ENCODE measurements at places on chromosomes 11 and 22.

- DNase-seq: no peak
Observed at GRCh38 chr11:105189581-105189980, 50.0 kb upstream of the CARD18 start.

- DNase-seq: peak; percentile 46
Observed at GRCh38 chr11:38680746-38681145, 2082.7 kb upstream of the RAG2 start.

DNA sequence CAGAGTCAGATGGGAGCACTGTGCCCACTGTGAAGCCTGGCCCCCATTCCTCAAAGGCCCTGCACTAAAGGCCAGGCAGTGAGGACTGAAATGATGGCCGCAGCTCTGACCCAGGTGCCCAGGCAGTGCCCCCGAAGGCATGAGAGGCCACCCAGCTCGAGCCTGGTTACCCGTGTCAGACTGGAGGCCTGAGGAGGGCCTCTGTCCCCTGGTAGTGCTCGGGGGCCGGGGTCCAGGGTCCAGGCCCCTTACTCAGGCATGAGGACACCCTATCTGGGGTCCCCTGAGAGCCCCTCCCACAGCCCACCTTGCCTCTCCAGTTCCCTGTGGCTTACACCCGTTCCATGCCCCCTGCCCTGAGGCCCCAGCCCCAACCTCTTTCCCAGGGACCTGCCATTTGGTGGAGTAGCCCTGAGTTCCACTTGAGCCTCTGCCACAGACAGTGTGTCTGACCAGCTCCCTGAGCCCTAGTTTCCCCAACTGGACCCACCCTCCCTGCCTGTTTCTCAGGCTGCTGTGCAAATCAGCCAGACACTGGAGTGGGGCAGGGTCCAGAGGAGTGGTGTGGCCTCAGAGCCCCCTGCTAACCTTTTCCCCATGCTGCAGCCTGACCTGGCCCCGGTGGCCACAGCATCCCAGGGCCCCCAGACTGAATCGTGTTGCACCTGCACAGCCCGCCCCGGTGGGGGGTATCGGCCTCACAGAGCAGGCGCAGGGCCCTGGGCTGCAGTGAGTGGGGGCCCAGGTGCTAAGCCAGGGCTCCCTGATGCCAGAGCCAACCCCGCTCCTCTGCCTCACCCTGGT, 10.8 kb upstream of the ANKRD13D start:
- no peak for DNase-seq

DNA sequence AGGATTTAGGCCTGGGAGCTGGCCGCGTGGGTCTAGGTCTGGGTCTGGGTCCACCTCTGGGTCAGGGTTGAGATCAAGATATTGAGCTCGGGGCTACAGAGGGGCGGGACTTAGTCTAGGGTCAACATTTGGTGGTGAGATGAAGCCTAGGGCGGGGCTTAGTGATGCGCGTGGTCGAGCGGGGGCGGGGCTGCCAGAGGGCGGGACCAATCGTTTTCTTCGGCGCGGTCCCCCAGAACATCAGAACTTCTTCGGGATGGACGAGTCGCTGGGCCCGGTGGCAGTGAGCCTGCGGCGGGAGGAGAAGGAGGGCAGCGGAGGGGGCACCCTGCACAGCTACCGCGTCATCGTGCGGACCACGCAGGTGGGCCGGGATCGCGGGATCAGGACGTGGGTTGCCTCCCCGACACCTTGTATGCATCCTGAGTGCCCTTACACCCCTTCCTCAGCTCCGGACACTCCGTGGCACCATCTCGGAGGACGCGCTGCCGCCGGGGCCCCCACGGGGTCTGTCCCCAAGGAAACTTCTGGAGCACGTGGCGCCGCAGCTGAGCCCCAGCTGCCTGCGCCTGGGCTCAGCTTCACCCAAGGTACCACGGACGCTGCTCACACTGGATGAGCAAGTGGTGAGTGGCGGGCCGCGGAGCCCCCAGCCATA, 4.2 kb downstream of the SIPA1 start:
- no peak for DNase-seq

DNA sequence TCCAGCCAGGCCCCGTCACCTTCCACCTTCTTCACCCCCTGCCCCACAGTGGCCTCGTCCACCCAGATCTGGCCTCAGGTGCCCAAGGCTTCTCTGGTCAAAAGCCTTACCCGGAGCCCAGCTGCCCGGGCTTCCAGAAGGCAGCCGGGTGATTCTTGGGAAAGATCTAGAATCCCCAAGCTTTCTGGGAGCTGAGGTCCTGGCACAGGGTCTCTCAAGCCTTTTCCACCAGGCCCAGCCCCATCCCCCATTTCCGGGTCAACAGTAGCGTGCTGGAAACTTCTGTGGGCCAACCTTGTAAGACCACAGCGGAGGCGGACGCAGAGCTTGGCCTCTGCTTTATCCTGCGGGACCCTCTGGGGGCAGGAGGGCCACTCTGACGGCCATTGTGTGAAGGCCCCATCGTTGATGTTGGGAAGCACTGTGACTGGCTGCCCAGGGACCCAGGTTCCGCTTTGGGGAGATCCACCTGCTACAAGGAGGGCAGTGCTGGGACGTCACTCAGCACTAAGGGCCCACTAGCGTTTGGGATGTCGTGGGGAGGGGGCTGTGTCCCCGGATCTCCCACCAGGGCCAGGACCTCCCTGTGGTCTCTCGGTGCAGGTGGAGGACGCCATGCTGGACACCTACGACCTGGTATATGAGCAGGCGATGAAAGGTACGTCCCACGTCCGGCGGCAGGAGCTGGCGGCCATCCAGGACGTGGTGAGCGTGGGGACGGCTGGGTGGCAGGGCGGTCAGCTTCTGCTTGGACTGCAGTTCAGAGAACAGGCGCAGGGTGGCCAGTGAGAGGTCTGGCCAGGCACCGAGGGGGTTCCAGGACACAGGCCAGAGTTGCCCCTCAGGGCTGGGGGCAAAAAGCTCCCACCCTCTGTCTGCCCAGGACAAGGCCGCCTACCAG, 11.5 kb downstream of the TSPAN32 start:
- no peak for DNase-seq

GRCh38 chr11:13294771-13295579, 17.4 kb downstream of the BMAL1 start:
- DNase-seq: peak; percentile 90

- DNase-seq: no peak
Observed at GRCh38 chr11:95711162-95711944, 78.2 kb downstream of the FAM76B start.

- DNase-seq: no peak
Observed at GRCh38 chr11:70756756-70757155, 358.4 kb downstream of the CTTN start.

GRCh38 chr11:729492-730074, 17.7 kb upstream of the TALDO1 start:
- DNase-seq: no peak

- no peak for DNase-seq
Observed at GRCh38 chr11:10444725-10445315, 10.2 kb upstream of the AMPD3 start.

GRCh38 chr11:124108156-124108555, 7.1 kb upstream of the VWA5A start:
- DNase-seq: peak; percentile 6

GRCh38 chr22:19705181-19705934, 8.9 kb upstream of the SEPTIN5 start:
- no peak for DNase-seq

GRCh38 chr11:127334466-127334865, 333.9 kb upstream of the KIRREL3 start:
- no peak for DNase-seq

- peak; percentile 32 for DNase-seq
Observed at GRCh38 chr11:114075891-114076441, 16.5 kb downstream of the ZBTB16 start.

- DNase-seq: peak; percentile 43
Observed at GRCh38 chr11:13261591-13262061, 16.0 kb upstream of the BMAL1 start.

GRCh38 chr11:11992257-11993212, 15.9 kb downstream of the DKK3 start:
- peak; percentile 18 for DNase-seq

GRCh38 chr11:126920833-126921232, 79.7 kb downstream of the KIRREL3 start:
- peak; percentile 10 for DNase-seq

GRCh38 chr11:24793479-24793878, 296.6 kb downstream of the LUZP2 start:
- DNase-seq: no peak

- no peak for DNase-seq
Observed at GRCh38 chr11:19020831-19021230, 39.7 kb downstream of the MRGPRX2 start.

- peak; percentile 55 for DNase-seq
Observed at GRCh38 chr11:14347991-14348390, 11.0 kb downstream of the RRAS2 start.

GRCh38 chr22:34017205-34017604, 96.9 kb upstream of the LARGE1 start:
- DNase-seq: no peak

DNA sequence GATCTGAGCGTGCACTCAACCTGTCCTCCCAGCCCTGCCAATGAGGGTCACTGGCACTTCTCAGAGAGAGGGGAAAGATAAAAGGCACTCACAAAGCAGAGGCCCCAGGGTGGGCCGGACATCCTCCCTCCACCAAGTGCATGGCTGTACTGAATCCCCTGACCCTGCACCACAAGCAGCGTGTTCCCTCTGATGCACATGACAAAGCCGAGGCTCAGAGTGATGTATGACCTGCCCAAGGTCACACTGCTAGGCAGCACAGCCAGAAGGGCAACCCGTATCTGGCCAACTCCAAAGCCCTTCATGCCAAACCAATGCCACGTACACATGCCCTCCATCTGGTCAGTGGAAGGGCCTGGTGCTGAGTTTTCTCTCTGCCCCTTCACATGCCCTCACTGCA, 22.1 kb downstream of the SPATA19 start:
- no peak for DNase-seq

- DNase-seq: peak; percentile 93
Observed at GRCh38 chr11:1640076-1640946, 10.7 kb downstream of the KRTAP5-5 start.

GRCh38 chr22:46746620-46747019, 8.6 kb upstream of the CERK start:
- no peak for DNase-seq

DNA sequence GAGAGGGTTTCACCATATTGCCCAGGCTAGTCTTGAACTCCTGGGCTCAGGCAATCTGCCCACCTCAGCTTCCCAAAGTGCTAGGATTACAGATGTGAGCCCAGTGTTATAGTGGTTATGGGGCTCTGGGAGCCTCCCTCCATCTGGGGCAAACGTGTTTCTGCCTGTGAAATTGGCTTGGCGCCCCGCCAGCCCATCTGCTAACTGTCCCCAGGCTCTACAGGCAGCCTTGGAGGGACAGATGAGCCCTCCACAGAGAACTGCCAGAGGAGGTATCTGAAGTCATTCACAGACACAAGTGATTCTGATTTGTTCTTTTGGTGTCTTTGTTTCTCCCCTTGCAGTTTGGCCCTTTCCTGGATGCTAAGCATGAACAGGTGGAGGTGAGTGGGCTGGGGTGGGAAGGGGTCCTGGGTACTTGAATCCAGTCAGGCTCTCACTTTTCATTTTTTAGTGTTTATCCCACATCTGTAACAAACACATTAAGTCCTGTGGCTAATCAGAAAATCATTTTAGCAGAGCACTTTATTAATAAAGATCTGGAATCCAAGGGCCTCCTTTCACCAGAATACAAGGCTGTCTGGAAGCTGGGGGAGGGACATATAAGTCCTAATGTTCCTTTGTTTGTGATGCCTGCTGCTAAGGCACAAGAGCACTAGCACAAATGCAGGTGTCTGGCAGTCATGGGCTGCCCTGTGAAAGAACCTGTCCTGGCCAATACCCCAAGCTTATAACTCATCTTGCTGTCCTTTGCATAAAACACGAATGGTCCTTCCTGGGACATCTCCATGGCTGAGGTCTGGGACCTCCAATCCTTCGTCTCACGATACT, 25.7 kb upstream of the CDC42EP2 start:
- peak; percentile 98 for DNase-seq

- DNase-seq: peak; percentile 2
Observed at GRCh38 chr11:130483124-130483523, 34.7 kb downstream of the ADAMTS15 start.

DNA sequence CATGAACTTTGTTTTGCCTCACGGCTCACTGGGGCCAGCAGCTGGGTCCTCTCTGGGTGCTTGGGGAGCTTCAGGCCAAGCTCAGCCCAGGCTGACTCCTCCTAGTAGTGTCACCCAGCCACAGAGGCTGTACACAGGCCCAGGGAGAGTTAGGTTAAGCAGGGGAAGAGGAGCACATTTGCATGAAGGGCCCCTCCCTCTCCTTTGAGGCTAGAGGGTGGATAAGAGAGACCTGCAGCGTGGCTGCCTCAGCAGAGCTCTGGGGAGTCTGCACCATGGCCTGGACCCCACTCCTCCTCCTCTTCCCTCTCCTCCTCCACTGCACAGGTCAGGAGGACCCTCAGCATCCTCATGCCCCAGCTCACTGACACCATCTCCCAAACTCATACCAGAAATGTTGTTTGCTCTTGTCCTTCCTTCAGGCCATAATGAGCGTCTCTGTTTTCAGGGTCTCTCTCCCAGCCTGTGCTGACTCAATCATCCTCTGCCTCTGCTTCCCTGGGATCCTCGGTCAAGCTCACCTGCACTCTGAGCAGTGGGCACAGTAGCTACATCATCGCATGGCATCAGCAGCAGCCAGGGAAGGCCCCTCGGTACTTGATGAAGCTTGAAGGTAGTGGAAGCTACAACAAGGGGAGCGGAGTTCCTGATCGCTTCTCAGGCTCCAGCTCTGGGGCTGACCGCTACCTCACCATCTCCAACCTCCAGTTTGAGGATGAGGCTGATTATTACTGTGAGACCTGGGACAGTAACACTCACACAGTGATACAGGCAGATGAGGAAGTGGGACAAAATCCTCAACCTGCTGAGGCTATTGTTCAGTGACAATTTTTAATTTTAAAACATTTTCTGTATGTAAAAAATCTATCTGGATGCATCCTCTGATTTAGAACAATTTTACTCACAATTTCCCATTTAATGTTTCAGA, 82.4 kb upstream of the VPREB1 start:
- DNase-seq: no peak

- DNase-seq: no peak
Observed at GRCh38 chr22:39624501-39624821, 53.9 kb downstream of the CACNA1I start.

- no peak for DNase-seq
Observed at GRCh38 chr11:35717520-35717919, 54.9 kb downstream of the TRIM44 start.

GRCh38 chr11:112289588-112290492, 29.2 kb upstream of the PLET1 start:
- peak; percentile 83 for DNase-seq

DNA sequence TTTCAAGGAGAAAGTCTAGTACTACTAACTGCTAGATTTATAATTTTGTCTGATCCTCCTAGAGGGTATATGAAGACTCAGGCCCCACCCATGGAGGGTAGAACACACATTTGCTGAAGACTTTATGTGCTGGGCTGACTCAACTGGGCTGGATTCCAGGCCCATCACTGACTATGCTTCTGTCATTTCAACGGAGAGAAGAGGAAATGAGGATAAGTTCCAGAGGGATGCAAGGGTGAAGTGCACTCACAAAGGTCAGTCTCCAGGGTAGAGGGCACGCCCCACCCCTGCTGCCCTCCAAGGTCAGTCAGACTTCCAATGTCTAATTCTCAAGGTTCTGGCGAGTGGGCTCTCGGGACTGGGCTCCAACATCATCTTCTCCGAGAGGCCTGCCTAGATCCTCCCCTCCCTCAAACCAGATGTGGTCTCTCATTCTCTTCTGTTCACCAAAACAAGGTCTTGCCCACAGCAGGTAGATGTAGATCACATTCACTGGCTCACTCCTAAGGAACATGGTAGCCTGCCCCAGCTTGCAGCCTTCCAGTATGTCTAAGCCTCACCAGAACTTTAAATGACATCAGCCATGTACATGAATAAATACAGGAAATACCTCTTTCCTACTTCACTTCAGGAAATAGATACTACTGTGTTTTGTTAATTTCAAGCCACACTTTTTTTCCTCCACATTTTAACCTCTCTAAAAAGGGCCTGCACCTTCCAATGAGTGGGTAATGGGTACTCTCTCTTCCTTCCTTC, 7.3 kb upstream of the C11orf86 start:
- no peak for DNase-seq

All from NCI-H69 (cell line).